ENCODE measurements at places on chromosomes 1 and 21.
A peak's percentile ranks its signal among the peaks of the same experiment; 100 is the strongest.

- DNase-seq = peak; percentile 77
These were observed 56.4 kb upstream of the RGS7 start for GRCh38 chr1:241413386-241413785.

DNA sequence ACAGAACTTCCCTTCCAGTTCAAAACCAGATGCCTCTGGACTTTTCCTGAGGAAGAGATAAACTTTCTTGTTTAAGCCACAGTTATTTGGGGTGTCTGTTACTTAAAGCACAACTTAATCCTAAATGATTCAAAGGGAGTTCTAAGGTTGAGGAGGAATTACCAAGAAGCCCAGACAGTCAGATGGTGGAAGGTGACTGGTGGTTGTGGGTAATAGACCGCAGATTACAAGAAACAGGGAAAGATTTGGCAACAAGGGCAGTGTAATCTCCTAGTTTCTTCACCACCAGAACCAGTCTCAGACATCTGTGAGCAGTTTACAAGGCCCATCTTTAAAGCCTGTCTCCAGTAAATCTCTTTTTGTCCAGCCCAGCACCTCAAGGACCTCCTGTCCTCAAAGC is 130.1 kb upstream of the CTTNBP2NL start:
- no peak for DNase-seq

DNA sequence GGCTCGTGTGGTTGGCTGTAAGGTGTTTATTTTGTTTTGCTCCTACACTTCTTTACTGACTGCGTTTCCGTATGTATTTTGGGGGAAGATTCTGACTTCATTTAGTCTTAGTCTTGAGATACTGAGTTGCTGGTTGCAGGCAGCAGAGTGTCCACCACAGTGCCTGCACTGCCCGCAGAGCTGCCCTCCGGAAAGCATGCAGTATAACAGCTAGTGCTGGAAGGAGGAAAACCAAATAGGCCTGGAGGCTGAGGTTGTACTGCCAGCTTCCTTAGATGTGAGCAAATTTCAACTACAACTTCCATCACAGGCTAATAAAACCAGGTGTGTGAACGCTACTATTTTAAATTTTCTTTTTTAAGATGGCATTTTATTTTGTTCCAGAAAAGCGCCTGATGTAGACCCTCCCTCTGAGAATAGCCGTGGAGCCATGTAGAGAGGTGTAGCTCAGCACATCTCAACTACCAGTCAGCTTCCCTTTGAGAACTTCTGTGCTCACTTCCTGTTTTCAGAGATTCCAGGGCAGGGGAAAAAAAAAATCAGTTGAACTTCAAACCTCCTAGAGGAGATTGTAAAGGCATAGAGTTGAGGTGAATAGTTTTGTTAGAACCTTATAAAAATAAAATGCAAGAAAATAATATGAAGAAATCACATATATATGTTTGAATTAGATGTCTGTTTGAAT is 17.6 kb downstream of the LMO4 start:
- no peak for DNase-seq

DNA sequence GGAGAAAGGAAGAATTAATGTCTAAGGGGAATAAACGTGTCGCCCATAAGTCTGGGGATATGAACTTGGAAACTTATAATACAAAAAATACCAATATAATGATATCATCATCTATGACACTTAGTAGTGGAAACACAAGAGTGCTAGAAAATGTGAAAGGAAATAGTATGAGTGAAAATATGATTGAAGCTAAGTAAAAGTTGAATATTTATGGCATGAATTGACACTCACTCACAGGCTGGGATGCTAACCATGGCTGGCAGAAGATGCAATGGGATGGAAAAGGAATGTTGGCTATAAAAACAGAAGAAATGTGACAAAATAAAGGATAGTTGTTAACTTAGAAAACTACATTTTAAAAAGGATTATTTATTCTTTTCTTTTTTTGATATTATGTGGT is 120.1 kb downstream of the XPR1 start:
- DNase-seq = peak; percentile 37

DNA sequence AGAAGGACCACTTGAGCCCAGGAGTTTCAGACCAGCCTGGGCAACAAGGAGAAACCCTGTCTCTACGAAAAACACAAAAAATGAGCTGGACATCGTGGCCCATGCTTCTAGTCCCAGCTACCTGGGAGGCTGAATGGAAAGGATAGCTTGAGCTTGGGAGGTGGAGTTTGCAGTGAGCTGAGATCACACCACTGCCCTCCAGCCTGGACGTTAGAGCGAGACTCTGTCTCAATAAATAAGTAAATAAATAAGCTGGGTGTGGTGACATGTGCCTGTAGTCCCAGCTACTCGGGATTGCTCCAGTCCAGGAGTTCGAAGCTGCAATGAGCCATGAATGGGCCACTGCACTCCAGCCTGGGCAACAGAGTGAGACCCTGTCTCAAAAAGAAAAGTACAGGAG is 3.6 kb downstream of the AKR1A1 start:
- DNase-seq = no peak

DNA sequence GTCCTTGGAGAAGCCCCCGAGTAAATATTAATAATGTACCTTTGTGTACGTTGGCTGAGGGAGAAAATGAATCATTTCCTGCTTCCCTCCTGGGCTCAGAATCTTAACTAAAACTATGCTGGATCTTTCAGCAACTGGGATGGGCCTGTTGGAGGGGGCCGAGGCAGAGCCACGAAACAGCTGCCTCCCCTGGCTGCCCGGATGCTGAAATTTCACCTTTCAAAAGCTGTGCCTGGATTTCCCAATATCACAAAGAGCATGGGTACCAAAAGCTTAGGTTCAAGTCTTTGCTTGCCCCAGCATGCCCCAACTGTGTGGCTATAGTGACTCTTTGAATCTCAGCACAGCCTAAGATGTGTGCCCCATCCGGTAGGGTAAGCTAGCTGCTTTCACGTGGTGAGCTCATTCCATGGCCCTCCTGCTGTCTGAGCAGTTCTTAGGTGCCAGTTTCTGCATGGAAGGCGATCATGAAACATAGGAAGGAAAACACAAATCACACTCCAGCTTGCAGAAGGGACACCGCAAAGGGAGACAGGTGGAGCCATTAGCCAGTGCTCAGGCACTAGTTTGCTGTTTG is 473.5 kb downstream of the PTPRU start:
- DNase-seq = peak; percentile 68

DNA sequence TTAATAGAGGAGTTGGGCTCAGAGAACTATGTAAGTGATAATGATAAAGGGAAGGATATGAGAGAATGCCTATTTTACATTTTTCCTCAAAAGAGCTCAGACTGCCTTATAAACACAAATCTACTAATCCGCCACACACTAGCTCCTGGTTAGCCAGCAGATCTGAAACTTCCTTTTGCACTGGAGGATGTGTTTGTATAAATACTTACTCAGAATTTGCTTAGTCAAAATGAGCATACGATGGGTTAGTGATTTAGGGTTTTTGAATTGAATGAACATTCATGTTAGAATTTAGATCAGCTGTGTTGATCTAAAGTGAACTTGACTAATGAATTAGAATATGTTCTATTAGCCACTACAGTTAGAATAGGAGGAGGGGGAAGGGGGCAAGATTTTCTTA is 9.1 kb upstream of the IER5 start:
- DNase-seq = no peak

DNA sequence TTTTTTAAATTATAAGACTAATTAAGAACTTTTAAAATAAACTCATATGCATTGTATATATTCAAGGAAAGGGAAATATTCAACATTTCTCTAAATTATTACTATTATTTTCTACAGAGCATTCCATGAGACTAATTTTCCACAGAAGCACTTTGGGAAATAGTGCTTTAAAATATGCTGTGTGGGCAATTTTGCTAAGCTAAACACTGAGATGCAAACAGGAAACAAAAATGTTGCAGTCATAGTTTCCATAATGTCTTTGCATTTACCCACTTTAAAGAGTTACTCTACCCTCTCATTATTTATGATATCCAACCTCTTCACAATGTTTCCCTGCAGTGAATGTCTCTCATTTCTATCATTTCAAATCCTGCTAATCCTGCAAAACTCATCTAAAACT is 269.6 kb upstream of the BEND5 start:
- DNase-seq = no peak
